ENCODE measurements at places on chromosomes 7 and 10.

DNA sequence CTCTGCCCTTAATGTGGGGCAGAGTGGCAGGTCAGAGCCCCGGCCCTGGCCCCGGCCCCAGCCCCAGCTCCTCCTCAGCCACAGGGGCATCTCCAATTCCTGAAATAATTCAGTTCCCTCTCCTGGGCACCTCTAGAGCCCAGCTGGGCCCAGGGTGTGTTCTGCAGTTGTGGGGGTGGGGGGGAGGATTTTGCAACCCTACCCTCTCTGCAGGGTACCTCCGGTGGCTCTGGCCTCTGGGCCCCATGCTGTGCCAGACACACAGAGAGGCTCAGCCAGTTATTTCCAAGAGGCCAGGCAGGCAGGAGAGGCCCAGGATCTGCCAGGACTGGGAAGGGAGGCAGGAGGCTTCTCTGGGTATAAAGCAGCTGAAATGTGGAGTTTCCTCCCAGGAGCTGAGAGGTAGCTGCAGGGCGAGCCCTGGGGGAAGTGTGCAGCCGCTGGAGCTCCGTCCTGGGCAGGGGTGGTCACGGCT is 47.9 kb downstream of the PWWP2B start:
- no peak for DNase-seq

DNA sequence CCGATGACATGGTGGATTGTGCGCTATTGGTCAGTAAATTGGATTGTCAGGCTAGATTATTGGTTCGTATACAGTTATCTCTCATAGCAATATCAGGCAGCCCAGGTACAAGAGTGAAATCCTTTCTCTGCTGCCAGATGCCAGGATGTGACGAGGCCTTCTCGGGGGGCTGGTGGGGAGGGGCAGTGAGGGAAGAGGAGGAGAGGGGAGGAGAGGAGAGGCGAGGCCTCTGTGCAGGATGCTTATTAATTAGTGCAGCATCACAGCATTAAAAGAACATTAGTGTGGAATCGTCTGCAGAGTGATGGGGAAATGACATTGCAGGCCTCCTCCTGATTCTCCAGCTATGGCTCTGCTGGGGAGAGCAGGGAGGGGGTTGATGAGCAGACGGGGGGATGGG is 30.5 kb upstream of the SLF2 start:
- no peak for DNase-seq

- DNase-seq, result no peak
These were observed 42.3 kb upstream of the CYCS start for GRCh38 chr7:25167262-25167843.

DNA sequence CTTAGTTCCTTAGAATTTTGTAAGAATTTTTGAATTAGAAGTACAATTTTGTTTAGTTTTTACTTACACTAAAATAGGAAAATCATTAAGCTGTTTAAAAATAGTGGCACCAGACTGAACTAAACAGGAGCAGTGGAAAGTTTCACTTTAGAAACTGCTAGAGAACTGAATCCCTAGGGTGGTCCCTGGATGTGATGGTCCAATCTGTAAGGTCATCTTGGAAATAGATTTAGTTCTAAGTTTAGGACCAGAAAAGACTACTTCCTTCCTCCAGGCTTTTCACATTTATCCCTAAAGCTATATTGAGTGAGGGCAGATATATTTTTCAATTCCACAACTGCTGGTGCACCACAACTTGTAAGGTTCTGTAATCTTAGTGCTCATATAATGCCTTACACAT is 19.0 kb downstream of the RPA3 start:
- DNase-seq, result no peak

GRCh38 chr10:119663866-119664698 is 12.9 kb downstream of the BAG3 start:
- DNase-seq, result no peak

GRCh38 chr10:29084681-29085307 is 204.1 kb upstream of the LYZL1 start:
- no peak for DNase-seq

DNA sequence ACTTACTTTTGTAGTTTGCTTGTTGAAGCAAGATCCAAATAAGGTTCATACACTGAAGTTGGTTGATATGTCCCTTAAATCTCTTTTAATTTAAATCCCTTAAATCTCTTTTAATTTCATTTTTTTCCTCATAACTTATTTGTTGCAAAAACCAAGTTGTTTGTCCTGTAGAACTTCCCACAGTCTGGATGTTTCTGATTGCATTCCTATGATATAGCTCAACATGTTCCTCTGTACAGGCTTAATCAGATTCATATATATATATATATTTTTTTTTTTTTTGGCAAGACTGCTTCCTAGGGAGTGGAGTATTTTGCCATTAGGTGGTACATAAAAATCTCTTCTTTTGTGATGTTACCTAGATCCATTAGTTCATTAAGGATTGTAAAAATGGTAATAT is 174.9 kb upstream of the MKLN1 start:
- no peak for DNase-seq

DNA sequence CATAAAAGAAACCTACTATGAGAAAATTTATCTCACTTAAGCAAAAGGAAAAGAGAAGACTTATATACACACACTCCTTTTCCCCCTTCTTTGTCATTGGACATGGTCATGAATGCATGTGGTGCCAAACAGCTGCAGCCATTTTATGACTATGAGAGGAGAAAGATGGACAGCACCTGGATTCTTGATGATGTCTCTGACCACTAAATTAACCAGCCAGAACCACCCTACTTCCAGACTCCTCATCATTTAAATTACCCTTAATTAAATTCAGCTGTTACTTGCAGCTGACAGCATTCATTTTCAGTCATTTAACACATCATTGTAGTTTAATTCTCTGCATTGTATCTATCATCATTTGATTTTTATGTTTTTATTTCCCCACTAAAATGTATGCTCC is 379.0 kb upstream of the HPS1 start:
- DNase-seq, result no peak

DNA sequence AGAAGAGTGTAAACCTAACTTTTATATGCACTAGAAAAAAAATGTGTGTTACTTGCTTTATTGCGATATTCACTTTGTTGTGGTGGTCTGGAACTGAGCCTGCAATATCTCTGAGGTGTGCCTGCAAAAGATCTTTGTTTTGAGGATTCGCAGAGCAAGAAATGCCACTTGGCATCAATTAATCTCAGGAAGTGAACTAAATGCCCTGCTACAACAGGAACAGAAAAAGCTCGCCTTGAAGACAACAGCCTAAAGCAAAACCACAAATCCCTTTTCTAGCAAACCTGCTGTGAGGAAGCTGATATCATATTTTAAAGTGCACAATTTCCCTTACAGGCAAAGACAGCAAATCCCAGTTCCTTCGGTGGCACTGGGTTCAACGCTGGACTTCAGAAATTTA is 675.8 kb downstream of the KCNMA1 start:
- DNase-seq, result no peak

DNA sequence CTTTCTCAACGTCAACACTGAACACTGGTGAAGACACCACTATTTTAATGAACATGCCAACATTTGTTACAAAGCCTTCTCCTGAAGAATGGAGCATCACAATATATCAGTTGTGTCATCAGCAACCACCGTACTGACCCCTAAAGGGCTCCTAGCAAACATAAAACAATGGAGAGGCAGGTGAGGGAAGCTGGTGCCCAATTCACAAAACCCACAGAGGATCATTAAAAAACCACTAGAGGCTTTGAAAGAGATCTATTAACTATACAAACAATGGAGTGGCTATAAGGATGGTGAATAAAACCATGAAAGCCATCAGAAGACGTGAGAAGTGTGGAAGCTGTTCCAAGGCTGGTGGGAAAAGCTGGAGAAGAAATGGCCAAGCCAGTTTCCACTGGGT is 150.8 kb downstream of the FAM107B start:
- DNase-seq, result no peak

- no peak for DNase-seq
These were observed 91.7 kb downstream of the CFAP58 start for GRCh38 chr10:104445359-104445758.

- no peak for DNase-seq
These were observed 12.3 kb upstream of the CTBP2 start for GRCh38 chr10:125172694-125173093.

GRCh38 chr7:76091506-76091905 is 43.6 kb downstream of the MDH2 start:
- DNase-seq, result no peak

GRCh38 chr10:110525349-110526260 is 27.9 kb downstream of the DUSP5 start:
- DNase-seq, result no peak

GRCh38 chr10:30705625-30706149 is 76.1 kb upstream of the LYZL2 start:
- no peak for DNase-seq

DNA sequence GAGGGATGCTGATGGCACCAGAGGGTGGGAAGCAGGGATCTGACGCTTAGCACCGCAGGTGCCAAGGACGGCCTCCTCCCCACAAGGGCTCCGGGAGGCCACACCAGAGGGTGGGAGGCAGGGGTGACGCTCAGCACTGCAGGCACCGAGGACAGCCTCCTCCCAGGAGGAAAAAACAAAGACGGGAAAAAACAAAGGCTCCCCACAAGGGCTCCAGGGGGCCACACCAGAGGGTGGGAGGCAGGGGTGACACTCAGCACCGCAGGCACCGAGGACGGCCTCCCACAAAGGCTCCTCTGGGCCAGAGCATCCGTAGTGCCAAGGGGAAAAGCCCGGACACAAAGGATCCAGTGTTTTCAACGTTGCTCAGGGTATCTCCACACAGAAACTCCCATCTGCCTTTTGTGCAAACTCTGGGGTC is 25.6 kb downstream of the DIP2C start:
- DNase-seq, result no peak

GRCh38 chr7:43461349-43462024 is 121.4 kb upstream of the STK17A start:
- DNase-seq, result no peak

DNA sequence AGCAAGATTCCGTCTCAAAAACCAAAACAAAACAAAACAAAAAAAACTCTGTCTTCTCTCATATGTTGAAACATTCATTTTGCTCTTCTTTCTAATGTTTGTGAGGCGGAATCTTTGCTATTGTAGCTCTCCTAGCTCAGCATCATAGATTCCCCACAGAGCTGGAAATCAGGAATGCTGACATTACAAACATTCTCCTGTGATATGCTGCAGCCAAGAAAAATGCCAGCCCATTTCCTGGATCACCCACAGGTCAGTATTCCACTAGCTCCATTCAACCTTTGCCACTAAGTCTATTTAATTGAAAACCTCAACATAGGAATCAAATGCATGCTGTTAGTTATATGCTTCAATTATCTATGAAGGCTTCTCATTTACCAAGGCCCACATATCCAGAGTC is 186.3 kb downstream of the IPMK start:
- no peak for DNase-seq

Data from NCI-H2171 (cell line).